ENCODE measurements at places on chromosomes 7 and 10.

GRCh38 chr7:111650456-111650999 lies 88.2 kb upstream of the IMMP2L start:
- DNase-seq = no peak

- no peak for DNase-seq
Measured at GRCh38 chr7:17109020-17109419, 189.4 kb upstream of the AHR start.

DNA sequence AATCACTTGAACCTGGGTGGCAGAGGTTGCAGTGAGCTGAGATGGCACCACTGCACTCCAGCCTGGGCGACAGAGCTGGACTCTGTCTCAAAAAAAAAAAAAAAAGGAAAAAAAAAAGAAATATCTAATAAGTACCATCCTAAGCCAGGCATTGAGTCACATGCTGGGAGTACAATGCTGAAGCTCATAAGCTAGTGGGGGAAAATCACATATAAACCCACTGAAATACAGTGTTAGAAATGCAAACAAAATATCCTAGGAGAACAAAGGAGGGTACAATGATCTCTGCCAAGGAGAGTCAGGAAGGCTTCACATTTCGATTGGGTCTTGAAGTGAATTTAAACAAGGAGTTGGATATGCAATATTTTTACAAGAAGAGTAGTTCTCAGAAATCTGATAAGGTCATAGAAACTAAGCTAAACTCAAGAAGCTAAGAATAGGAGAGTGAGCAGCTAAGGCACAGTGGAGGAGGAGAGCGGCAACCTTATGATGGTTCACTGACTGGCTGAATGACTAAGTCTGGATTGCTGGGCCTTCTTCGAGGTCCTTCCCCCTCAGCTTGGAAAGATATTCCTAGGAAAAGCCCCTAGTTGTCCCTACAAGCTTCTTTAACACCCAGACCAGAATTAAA lies 115.5 kb downstream of the PHTF2 start:
- no peak for DNase-seq

DNA sequence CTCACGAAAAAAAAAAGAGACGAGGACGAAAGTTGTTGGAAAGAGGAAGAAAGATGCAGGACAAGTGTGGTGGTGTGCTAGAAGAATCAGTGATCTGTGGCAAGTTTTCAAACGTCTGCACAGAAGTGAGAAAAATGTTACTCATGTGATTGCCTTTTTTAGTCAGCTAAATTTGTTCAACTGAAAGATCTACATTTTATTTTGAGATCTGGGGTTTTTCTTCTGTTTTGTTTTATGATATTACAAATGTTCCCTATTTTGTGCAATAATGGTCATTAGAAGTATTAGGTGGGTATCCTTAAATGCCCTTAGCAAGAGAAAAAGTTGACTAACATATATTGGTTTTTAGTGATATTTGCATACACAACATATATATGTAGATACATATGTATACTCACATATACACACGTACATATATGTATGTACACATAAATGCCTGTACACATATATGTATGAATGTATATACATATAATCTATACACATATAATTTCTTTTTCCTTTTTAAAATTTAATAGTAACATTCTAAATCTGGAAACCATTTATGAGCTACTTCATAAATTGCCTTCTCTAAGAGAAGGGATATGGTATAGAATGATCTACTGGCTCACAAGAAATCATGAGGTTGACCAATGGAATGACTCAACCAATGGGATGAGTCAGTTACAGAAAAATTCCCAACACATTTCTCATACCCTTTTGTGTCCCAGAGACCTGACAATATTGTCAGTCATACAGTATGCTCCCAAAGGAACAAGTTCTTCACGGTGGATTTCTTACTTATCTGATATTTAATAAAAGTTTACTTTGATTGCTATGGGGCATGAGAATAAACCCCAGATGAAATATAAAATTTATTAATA lies 38.4 kb downstream of the SLC39A12 start:
- DNase-seq = no peak

DNA sequence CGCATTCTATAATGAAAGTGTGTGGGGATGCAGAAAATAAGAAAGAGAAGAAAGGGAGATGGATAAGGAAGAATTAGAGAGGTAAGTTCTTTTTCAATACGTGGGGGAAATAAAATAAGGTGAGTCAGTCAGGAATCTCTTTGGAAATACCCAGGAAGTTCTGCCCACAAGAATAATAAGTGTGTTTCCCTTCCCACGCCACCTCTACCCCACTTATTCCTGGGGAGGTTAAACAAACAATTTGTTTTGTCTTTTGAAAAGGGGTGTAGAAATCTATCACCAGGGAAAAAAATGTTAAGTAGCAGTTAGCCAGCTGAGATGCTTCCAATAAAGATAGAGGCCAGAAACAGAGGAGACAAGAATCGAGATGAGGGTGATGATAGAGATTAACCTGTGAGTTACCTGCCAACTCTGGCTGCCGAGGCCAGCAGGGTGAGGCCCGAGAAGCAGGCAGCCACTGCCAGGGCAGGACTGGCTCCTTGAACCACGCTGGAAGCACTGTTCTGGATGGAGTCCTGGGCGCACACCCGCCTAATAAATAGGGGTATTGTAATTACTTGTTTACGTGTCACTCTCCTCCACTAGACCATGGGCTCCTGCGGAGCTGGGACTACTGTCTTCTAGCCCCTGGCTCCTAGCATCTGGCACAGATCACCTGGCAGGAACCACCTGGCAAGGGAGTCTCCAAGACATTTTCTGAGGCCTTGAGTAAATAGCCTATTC lies 191.3 kb downstream of the FGFR2 start:
- DNase-seq = no peak

Measured in memory B cell (primary cell).